ENCODE measurements at places on chromosomes 7 and 10.
A peak's percentile ranks its signal among the peaks of the same experiment; 100 is the strongest.

GRCh38 chr7:40851001-40851400 is 716.2 kb downstream of the SUGCT start:
- no peak for DNase-seq

DNA sequence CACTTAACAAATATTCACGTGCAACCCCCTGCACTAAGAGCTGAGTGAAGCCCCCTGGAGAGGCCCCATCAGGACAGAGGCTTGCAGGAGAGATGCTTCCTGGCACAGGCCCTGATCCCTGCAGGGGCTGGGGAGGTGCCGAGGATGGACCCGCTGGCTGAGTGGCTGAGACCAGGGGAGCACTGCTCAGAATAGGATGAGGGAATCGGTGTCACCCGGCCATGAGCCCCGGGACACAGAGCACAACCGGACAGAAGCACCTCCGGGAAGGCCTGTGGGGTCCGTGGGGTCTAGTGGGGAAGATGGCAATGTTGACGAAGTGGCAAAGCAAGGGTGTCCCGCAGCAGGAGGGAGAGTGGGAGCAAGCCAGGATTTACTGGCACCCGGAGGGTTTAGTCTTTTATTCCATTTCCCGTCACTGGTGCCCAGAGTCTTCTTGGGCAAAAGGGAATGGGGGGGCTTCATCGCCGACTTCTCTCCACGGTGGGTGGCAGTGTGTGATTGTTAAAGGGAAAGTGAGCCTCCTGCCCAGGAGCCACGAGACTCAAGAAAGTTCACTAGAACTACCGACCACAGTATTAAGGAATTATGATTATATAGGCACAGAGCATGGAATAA is 140.7 kb downstream of the ADARB2 start:
- DNase-seq, result no peak

GRCh38 chr7:47088329-47089067 is 493.4 kb downstream of the TNS3 start:
- DNase-seq, result peak; percentile 82

GRCh38 chr10:79056361-79056735 is 12.4 kb upstream of the ZMIZ1 start:
- no peak for DNase-seq

DNA sequence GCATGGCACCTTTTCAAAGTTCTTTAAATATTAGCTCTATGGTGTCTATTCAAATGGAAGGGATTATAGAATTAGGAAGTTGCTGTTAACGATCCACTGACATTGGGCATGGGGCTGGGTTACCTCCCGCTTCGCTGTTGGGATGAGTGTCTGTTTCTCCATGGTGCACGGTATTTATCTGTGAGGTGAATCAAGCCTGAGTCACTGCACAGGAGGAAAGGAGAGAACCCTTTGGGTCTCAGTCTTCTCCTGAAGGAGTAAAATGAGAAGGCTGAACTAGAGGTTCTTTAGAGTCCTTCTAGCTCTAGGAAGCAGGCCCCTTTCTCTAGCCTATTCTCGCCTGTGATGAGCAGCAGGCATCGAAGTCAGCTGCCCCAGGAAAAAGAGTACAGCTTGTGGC is 7.3 kb downstream of the JCAD start:
- no peak for DNase-seq

DNA sequence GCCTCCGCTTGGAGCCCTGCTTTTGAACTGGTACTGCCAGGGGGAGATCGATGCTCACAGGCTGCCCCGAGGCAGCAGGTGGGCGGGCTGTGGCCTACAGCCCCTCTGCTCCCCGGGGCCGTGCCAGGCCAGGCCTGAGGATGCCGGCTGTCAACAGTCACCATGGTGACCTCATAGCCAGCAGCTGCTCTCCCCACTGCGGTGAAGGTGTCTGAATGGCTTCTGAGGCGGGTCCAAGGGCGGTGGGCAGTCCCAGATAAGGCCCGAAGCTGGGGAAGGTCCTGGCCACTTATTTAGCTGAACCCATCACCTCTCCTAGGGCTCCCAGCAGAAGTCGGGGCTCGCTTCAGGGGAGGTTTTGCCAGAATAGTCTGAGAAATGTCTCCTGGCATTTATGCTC is 179.3 kb downstream of the ARHGAP12 start:
- peak; percentile 80 for DNase-seq

DNA sequence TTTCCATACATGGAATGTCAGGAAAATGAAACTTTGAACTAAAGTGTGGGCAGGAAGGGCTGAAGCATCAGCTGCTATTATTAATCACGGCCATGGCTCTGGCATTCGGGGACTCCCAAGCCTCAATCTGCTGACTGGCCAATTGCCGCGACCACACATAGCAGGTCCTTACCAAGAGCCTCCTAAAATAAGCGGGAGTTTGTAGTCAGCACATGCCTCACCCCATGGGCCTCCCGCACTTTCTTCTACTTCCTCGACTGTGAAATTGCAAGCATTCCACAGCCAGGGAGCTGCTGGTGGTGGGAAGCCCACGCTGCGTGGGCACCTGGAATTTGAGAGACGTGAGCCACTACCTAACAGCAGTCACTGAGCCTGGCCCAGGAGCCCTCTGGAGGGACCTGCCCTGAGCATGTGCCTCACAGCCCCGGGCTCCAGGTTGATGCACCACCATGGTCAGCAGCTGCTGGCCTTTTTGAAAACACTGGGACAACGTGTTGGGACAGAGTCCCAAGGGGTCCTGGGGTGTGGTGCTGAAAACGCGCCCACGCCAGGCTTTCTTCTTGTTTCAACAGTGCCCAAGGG is 211.4 kb downstream of the TNS3 start:
- DNase-seq, result no peak

DNA sequence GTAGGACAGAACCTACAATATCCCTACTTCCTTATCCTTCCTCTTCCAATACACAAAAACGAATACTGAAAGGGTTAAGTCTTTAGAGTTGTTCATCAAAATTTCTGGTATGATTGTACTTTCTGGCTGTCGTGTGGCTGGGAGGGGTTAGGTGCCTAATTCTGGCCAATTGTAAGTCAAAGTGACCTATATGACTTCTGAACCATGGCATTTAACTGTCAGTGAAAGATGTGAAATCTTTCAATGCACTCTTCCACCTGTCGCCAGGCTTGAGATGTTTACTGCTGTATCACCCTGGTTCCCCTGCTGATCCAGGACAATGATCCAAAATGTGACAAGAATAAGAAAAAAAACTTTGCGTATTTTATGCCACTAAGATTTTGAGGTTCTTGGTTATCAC is 20.8 kb downstream of the EPC1 start:
- DNase-seq, result no peak

DNA sequence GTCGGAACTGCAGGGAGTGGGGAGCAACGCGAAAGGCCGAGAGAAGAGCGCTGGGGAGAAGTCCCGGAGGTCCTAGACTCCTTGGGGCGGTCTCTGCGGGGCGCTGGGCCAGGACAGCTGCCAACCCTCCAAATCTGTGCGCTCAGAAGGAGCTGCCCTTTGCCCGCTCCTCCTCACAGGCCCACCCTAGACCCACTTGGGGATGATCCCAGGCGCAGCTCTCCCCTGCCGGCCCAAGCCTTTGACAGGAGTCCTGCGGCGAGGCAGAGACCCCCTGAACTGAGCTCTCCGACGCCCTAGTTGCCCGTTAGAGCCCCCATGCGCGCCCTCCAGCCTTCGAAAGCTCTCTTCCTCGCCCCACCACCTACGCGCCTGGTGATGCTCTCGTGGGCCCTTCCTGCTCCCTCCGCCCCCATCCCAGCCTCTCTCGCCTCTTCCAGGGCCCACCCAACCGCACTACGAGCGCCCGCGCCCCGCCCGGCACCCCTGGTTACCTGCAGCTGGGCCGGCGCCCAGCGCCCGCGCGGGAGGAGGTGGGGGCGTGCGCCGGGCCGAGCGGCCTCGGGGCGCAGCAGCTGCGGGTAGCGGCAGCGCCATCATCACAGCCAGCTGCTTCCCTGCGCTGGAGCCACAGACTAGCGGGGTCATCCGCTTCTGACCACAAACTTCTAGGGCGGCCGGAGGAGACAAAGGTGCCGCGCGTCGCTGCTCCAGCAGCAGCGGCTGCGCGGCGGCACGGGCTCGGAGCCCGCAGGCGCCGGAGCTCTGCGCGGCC is 353.4 kb downstream of the DNAJB6 start:
- no peak for DNase-seq

DNA sequence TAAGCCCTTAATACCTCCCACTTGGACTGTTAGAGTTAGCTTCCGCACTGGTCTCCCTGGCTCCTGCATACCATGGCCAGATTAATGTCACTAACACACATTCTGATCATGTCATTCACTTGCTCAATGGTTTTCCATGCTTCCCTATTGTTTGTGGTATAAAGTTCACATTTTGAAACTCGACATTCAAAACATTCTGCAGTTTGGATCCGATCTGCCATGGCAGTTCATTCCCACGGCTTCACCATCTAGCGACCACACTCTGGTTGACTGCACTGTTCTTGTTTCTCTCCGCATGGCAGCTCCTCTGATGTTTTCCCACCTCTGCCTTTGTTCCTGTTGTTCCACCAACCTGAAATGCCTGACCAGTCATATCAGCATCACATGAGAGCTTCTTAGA is 87.4 kb upstream of the WAC start:
- no peak for DNase-seq

GRCh38 chr10:89391907-89392756 is at the start of gene IFIT1:
IFIT1 (plus strand) TSS chr10:89392623; CDS start chr10:89392713, 90 bp downstream.
- DNase-seq, result peak; percentile 98

DNA sequence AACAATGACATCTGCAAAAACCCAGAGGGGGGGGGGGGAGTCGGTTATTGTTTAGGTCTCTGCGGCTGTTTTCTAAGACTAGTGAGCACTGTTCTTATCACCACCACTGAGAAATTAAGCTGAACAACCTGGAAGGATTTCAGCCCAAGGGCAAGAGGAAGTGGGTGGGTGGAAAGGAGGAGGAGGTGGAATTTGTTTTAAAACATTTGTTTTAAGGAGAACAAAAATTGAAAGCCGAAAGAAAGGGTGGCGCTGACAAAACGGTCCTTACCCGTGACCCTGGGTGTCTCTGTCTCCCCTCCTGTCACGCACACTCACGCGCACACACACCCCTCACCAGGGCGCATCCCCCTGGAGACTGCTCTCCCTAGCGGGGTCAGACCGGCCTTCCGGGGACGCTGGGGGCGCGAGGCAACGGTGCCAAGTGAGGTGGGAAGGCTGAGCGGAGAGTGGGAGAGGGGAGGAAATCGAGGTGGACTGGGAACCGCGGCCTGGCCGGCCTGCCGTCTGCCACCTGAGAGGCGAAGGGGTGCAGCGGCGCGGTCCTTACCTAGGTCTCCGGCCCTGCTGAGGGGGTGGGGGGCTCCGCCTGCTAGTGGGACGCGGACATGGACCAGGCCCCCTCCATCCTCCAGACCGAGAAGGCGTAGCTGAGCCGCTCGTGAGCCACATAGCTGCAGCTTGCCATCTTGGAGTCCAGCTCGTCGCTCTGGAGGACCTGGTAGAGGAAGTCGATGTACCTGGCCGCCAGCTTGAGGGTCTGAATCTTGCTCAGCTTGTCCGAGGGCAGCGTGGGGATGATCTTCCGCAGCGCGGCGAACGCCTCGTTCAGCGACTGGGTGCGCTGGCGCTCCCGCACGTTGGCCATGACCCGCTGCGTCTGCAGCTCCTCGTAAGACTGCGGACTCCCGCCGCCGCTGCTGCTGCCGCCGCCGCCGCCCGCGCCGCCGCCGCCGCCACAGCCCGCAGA is 1.0 kb downstream of the TWIST1 start:
- DNase-seq, result peak; percentile 56

- DNase-seq, result no peak
These were observed 244.7 kb upstream of the CELF2 start for GRCh38 chr10:10772874-10773508.
